Stimulated activated CD8-positive, alpha-beta memory T cell treated with anti-CD3 and anti-CD28 coated beads, Interleukin-15, amount 100 ng/mL, for 24 hours (primary cell): ENCODE measurements at places on chromosomes 7 and 10.
A peak's percentile ranks its signal among the peaks of the same experiment; 100 is the strongest.

DNA sequence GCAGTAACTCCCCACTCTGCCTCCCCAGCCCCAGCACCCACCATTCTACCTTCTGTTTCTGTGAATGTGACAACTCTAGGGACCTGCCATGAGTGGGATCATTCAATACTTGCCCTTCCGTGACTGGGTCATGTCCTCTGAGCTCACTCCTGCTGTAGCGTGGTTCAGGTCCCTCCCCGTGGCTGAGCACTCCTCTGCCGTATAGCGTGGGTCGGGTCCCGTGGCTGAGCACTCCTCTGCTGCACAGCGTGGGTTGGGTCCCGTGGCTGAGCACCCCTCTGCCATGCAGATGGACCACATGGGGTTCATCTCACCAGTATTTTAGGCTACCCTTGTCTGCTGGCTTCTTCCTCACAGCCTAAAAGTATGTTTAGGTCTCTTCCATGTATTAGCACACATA, 43.0 kb downstream of the INSIG1 start:
- no peak for DNase-seq

DNA sequence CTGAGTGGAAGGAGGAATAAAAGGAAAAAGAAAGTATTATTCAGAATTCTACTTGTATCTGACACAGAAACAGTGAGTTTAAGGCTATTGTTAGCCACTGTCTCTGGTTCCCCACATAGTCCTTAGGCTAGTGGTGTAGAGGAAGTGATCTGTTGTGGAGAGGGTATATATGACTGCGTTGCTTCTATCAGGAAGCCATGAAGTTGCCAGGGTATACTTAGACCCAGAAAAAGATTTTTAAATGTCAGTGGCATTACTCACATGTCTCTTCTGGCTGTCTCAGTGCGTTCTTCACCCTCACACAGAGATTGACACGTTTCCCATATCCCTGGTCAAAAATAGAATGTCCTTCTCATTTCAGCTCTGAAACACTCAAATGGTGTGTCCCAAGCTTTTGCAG, 72.7 kb downstream of the SEM1 start:
- no peak for DNase-seq

DNA sequence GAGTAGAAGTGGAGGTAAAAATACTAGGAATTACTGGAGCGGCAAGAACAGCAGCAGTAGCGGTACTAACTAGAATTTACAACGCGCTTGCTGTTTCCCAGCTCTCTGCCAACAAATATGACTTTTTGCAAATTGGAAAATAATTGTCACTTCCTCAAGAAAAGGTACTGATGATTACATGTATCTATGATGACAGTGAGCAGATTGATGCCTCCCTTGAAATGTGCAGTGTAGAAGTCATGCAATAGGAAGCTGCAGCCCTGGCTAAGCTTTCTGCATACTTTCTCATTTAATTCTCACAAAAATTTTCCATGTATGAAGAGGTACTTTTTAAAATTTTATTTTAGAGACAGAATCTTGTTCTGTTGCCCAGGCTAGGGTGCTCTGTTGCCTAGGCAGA, 49.9 kb downstream of the ANK3 start:
- no peak for DNase-seq

- no peak for DNase-seq
Measured at GRCh38 chr7:44472843-44473242, 17.6 kb downstream of the NUDCD3 start.

- no peak for DNase-seq
Measured at GRCh38 chr7:127755521-127755920, 103.5 kb downstream of the SND1 start.

DNA sequence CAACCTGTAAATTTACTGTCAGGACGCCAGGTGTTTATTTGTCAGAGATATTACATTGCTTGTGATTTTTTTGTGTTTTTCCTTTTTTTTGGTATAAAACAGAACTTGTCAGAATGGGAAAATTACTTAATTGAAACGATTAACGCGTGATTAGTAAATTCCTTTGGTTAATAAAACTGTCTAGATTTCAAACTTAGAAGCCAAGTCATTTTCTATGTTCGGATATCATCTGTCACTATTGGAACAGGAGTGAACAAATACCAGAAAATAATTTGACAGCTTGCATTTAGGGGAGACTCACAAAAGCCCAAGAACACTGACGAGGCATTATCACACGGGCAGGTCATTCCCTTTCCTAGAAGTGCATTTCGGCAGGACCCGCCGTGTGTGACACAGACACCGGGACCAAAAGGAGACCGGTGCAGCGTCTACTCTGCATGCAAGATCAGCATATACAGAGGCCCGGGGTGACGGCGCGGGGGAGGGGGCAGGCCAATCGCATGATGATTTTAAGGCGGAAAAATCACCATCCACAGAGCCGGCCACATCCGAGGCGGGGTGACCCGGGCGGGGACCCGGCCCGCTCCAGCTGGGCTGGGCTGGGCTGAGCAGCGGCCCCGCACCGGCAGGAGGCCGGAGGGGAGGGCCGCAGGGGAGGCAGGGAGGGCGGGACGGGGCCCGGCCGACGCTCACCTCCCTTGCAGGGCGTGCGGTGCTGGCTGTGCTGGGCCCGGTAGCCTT, 841 bp downstream of the GLUD1 start:
- peak; percentile 23 for DNase-seq

- DNase-seq = no peak
Measured at GRCh38 chr10:5948208-5948585, 29.1 kb downstream of the IL15RA start.

- peak; percentile 60 for DNase-seq
Measured at GRCh38 chr7:584122-584465, 64.4 kb upstream of the PDGFA start.

GRCh38 chr7:26378016-26378415, 86.4 kb downstream of the SNX10 start:
- DNase-seq = no peak

GRCh38 chr7:117184367-117184766, 138.5 kb downstream of the WNT2 start:
- DNase-seq = no peak

DNA sequence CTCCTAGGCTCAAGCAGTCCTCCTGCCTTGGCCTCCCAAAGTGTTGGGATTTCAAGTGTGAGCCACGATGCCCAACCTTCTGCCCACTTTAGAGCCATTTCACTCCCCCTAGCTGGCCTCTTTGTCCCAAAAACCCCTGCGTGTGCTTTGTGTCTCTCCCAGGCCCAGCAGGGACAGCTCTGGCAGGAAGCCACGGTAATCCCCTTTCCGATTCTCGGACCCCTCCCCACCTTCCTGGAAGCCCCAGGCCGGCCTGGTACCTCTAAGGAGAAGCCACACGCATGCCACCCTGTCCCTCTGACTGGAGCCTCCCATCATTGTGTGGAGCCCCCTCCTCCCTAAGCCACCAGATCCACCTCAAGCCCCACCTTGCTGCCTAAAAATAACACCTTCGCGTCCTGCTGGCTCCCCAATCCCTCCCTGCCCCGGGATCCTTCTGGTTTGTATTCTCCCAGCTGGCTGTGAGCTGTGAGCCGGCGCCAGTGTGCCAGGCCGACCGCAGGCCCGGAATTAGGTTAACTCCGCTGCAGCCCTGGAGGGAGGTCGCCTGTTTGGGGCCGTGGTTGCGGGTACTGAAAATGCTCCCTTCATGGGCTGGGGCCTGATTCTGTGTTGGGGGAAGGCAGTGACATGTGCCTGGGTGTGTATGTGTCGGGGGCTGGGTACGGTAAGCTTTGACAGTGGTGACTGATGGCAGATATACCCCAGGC, 16.4 kb upstream of the SRRM3 start:
- no peak for DNase-seq

DNA sequence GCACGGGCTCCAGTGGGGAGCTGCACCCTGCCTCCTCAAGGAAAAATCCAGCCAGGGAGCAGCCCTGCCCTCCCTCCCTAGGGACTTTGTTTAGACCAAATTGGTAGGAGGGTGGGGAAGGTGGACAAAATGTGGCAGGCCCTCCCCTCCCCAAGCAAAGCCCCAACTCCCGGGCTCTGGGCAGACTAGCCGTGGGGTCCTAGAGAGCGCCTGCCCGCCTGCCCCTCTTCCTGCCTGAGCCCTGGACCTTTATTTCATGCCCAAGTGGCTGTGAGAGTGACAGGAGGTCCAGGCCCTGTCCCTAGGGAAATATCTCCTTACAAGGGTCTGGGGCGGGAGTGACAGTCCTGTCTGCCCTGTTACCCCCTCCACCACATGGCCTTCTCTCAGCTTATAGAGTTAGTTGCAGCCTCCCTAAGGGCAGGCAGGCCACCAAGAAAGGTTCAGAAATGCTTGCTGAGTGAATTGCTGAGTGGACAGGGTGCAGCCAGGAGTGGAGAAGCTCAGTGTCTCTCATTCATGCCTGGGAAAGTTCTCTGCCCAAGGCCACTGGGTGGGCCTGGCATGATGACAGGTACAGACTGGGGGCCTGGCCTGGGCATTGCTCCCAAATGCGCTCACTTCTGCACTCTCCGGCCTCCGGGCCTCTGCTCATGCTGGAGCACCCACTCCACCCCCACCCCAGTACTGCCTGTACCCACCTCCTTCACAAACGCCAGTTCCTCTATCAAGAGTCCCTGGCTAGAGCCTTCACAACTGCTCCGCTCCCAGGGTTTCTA, 25.2 kb downstream of the DNAJB12 start:
- DNase-seq = no peak

DNA sequence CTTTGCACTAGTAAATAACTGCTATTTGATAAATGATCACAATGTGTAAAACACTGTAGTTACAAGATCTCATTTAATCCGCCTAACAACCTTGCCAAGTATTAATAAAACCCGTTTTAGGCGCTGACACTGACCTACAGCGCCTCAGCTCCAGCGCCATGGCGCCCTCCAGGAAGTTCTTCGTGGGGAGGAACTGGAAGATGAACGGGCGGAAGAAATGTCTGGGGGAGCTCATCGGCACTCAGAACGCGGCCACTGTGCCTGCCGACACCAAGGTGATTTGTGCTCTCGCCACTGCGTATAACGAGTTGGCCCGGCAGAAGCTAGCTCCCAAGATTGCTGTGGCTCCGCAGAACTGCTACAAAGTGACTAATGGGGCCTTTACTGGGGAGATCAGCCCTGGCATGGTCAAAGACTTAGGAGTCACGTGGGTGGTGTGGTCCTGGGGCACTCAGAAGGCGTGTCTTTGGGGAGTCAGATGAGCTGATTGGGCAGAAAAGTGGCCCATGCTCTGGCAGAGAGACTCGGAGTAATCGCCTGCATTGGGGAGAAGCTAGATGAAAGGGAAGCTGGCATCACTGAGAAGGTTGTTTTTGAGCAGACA, 1.1 kb upstream of the TNPO3 start:
- DNase-seq = no peak

DNA sequence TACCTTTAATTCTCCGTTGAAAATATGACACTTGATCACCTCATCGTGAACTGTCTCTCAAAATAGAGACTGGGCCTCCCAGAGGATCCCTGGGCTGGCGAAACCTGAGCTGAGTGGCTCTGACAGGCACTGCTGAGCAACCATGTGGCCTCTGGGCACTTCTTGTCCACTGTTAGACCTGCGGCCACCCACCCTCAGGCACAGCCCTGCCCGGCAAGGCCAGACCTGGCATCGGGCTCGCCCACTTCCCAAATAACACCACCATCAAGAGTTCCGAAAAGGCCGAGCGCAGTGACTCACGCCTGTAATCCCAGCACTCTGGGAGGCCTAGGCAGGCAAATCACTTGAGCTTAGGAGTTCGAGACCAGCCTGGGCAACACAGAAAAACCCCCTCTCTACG, 82.5 kb downstream of the COBL start:
- no peak for DNase-seq

DNA sequence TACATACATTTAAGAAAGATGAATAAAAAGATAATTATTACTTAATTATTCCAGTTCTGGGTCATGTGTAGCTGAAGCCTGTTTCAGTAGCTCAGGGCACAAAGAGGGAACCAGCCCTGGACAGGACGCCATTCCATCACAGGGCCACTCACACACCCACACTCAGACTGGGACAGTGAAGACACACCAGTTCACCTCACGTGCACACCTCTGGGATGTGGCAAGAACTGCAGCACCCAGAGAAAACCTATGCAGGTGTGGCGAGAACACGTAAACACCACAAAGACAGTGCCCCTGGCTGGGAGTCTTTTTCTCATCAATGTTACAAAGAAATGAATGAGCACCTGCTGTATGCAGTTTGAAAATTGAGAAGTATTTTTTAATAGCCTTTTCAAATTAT, 1.6 kb upstream of the IDI1 start:
- DNase-seq = no peak

GRCh38 chr7:68730194-68730593, 868.1 kb upstream of the AUTS2 start:
- DNase-seq = no peak

DNA sequence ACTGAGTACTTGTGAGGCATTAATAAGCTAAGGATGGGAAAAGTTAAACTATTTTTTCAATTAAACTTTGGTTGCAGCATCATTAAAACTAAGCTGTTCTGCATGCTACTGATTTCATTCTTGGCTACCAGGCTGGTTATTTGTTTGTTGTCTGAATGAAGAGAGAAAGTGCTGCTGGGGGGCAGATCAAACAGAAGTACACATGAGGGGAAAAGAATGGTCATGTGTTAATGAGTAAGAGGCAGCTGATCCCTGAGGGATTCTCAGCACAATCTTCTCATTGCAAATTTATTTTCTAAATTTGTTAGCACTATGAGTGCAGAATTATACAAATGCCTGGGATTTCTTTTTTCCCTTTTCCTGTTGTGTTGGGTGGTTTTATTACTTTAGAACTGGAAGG, 213.2 kb upstream of the HPS1 start:
- no peak for DNase-seq

DNA sequence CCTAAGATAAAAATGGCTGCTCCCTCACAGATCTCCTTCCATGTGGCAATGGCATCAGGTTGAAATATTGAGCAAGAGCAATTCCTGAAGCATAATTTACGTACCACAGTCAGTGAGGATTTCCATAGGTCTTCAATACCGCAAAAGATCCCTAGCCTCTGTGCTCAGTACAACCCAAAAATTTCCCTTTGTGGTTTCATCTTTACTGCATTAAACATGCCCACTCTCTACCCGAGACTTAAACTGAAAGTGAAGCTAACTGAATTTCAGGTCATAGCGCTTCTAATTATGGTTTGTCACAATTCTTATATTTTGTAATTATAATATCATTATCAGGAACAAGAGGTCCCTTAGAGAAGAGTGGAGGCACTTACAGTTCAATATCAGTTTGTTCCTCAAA, 1071.1 kb downstream of the XPNPEP1 start:
- DNase-seq = no peak

DNA sequence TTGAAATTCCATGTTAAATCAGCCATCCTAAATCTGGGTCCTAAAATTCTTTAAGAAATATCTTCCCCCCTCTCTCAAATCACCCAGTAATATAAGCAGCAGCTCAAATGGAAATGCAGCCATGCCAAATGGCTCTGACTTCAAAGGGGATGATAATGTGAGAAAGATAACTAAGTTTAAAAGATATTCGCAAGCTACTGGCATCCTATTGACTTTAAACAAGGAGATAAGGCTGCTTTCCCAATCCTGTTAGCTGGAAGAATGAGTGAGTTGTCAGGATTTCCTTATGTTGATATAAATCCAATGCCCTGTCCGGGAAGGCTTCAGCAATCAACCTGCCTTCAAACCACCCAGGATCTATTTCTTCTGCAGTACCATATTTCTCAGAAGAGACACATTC, 172.0 kb downstream of the FANK1 start:
- DNase-seq = no peak

GRCh38 chr7:78636727-78637126, 816.7 kb downstream of the MAGI2 start:
- DNase-seq = no peak
